ENCODE measurements at places on chromosomes 7 and 10. TPM values are rescaled to one million over a fixed set of nuclear protein-coding genes. Genes with fewer than 3 reads are reported as not detected.

The SPDYE2B gene
- not detected for total RNA-seq

The BNIP3 gene
- 161 TPM for total RNA-seq

GRCh38 chr10:51510231-51510630 lies 189.2 kb downstream of the CSTF2T start:
- no peak for DNase-seq

GRCh38 chr7:84790882-84791281 lies 396.0 kb downstream of the SEMA3D start:
- no peak for DNase-seq

DNA sequence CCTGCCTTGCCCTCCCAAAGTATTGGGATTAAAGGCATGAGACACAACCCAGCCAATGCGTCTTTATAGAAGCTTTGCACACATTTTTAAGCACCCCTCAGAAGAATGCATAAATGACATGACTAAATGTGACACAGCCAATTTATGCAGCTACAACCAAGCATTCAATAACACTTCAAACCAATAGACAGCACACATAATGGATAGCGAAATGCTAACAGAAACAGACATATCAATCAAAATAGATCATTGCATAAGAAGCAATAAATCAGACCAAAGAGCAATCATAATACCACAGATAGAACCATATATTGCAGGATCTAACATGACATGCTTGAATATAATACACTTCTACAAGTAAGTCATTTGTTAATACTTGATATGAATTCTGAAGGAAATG lies 34.2 kb upstream of the AKR1B1 start:
- no peak for DNase-seq

DNA sequence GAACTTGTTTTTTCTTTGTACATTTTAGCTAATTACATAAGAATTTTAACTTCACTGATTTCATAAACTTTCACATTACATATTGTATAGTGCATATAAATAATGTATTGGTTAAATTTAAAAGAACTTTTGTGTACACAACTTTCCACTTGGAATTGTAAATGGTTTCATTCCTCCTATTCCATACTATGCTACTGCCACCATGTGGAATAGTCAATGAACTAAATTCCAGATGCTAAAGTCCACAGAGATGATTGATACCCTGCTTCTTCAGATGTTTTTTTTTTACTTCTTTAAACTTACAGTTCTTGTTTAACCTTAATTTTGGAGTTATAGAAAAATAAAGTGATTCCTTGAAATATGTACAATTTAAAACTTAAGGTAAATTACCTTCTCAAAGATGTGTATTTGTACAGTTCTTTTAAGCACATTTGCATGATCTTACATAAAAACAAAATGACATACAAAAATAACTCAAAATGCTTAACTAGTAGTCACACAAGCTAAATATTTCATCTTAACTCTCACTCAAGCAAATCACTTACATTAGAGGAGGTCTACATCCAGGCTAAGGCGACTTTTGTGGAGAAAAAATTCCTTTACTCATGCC lies 247.6 kb upstream of the HGF start:
- DNase-seq: no peak

- no peak for DNase-seq
Observed at GRCh38 chr7:138120140-138120827, 44.0 kb downstream of the AKR1D1 start.

DNA sequence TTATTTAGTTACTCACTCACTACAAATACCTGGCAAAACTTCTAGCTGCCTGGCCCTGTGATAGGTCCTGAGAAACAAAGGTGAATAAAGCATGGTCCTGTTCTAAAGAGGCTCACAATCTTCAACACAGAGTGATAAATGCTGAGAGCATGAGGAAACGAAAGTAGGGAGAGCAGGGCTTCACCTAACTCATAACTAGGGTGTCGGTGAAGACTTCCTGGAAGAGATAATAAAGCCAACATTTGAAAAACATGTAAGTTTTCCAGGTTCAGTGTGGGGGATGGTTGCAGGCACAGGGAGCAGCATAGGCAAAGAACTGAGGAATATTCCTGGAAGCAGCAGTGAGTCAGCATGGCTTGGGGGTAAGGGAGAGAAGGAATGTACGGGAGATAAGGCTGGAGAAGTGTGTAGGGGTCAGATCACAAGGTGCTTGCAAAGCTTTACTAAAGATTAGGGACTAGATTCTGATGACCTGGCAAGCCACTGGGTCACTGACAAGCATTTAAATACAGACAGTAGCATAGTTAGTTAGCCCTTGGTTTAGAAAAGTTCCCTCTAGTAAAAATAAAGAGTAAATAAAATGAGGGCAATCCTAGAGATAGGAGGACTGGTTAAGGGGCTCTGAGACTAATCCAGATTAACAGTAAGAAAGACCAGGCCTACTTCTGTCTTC lies 5.1 kb downstream of the KEL start:
- DNase-seq: no peak

Measured in omental fat pad (tissue), 4 donors.